Prostate gland (tissue), 2 donors: ENCODE measurements at places on chromosomes 13 and 19.
A peak's percentile ranks its signal among the peaks of the same experiment; 100 is the strongest.

- DNase-seq = no peak
Measured at GRCh38 chr13:27280009-27280656, 9.5 kb downstream of the RASL11A start.

- no peak for DNase-seq
Measured at GRCh38 chr13:109000207-109000606, 370.8 kb downstream of the MYO16 start.

- DNase-seq = no peak
Measured at GRCh38 chr19:54573330-54573872, at the start of gene LILRA2. Gene LILRA2 (plus strand): TSS chr19:54573790. CDS start chr19:54573879, 89 bp downstream.

- no peak for DNase-seq
Measured at GRCh38 chr13:31227063-31227462, 27.3 kb downstream of the B3GLCT start.

GRCh38 chr19:1512671-1513498 lies at the start of gene ADAMTSL5:
Gene ADAMTSL5 (minus strand): TSS chr19:1513019. CDS start chr19:1510943, 2,076 bp downstream.
- no peak for DNase-seq

DNA sequence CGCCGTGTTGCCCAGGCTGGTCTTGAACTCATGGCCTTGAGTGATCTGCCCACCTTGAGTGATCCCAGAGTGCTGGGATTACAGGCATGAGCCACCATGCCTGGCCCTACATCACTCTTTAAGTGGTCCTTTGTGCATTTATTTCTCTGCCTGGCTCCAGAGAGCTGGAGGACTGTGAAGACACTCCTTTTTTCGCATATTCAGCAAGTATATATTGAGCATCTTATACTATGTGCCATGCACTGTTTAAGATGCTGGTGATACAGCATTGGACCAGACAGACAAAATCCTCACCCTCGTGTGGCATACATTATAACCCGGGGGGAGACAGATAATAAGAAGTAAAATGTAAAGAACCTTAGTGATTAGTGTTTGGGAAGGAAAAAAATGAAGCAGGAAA lies 66.8 kb upstream of the NPAS1 start:
- DNase-seq = no peak

DNA sequence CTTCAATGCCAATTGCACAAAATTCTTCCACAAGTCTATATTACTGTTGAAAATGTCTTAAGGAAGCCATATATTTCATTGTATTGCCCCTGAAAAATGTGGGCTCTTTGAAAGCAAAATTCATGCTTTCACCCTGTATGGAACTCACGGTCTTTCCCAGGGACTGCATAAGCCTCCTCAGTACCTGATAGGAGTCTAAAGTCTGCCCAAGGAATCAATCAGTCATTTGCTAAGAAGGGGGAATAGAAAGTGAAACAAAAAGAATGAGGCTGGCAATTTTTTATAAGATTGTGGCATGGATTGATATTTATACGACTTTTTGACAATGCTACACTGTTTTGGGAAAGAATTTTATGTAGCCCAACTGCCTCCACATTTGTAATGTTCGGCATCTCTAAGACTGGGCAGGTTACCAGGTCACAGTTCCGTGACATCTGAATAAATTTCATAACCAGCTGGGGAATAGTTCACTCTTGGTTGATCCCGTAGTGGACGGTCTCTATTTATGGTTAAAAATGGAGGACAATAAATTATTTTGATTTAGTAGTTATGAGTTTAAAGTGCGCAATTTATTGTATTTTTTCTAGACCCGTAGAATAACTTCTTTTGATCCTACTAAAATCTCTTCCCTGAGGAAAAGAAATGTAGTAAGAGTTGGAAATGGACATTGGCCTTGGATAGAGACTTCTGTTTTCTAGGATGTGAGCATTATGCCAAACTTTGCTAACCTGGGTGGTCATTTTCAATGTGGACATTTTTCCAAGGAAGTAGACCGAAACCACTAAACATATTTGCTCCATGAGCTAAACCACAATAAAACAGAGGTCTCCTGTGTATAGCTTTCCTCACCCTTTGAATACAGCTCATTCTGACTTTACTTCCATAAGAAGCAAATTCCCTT lies 1585.4 kb downstream of the EFNB2 start:
- no peak for DNase-seq

- no peak for DNase-seq
Measured at GRCh38 chr13:42538996-42539395, 35.0 kb upstream of the TNFSF11 start.

GRCh38 chr13:23921451-23921888 lies 24.2 kb upstream of the C1QTNF9B start:
- DNase-seq = peak; percentile 28

DNA sequence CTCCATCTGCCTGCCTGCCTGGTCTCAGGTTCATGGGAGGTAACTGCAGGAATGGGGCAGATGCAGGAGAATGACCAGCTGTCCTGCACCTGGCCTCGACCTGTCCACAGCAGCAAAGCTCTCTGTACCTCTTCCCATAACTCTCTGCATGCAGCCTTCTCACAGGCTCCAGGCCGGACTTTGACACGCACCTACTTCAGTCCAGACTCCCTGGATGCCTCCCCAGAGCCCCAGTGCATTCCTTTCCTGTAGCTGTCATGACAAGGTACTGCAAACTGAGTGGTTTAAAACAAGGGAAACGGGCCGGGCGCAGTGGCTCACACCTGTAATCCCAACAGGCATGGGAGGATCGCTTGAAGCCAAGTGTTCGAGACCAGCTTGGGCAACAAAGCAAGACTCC lies 3.3 kb downstream of the NANOS2 start:
- no peak for DNase-seq

- DNase-seq = no peak
Measured at GRCh38 chr19:18717601-18718000, 34.1 kb downstream of the CRTC1 start.

GRCh38 chr19:3097442-3097871 lies 3.3 kb downstream of the GNA11 start:
- no peak for DNase-seq

- no peak for DNase-seq
Measured at GRCh38 chr19:56969759-56970178, 129.2 kb upstream of the PEG3 start.

DNA sequence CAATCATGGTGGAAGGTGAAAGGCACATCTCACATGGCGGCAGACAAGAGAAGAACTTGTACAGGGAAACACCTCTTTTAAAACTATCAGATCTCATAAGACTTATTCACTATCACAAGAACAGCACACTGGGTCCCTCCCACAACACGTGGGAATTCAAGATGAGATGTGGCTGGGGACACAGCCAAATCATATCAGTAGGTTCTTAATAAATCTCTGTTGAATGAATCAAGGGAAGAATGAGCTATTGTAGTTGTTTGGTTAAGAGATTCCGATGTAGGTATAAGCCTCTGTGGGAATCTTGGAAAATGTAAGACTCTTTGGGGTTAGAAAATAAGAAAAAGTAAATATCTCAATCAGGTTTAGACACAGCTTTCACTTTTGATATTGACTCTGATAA lies 400.2 kb downstream of the KCNRG start:
- no peak for DNase-seq

DNA sequence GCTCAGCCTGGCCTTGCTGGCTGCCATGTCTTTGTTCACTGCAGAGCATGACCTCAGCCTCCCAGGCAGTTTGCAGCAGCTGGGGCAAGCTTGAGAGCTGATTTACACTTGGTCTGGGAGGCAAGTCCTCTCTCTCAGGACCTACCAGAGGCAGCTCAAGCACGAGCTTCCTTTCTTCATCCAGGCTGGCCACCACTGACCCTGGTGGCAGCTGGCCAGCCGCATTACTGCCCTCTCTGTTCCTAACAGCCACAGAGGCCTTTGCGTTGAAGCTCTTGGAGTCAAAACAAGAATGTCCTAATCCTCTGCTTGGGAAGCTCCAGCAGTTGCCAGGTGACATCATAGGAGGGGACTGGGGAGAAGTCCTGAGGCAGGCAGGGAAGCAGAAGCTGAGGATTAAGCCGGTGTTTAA lies 85.7 kb downstream of the NUFIP1 start:
- DNase-seq = no peak
